ENCODE measurements at places on chromosomes 13 and 19.

DNA sequence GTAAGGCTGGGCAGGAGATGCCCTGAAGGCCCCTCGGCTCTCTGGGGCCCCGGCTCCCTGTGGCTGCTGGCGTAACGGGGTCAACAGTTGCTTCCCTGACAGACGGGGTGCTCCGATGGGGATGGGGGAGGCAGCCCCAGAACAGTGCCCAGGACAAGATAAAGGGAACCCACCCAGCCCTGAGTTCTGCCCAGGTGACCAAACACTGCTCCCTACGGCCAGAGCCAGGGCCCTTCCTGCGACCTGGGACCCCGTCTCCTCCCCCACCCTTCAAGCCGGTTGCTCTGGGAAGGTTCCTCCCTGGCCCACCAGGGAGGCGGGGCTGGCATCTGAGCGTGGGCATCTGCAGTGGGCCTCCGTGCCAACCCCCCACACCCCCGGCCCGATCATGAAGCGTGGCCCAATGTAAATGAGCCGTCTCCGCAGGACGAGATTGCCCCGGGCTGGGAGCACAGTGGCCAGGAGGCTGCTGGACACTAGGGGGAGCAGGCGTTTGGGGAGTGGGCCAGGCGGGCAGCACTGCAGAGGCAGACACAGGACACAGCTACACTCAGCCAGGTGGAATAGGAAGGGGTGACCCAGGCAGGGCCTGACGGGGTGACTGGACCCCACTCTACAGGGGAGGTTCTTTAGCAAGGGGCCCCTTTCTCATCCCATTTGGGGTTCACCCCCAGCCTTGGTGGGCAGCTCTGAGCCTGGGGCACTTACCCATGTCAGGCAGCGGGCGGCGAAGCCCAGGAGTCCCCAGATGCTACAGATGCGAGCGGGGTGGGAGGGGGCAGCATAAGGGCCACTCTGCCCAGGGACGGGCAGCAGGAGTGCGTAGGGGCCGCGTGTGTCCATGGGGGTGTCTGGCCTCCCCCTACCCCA lies 1.2 kb upstream of the NKPD1 start:
- DNase-seq = peak; percentile 74

- DNase-seq = no peak
These were observed 6.9 kb upstream of the OVOL3 start for GRCh38 chr19:36103842-36104552.

- DNase-seq = no peak
These were observed 37.7 kb upstream of the PDCD5 start for GRCh38 chr19:32543115-32543900.

- DNase-seq = no peak
These were observed 71.0 kb downstream of the ITGBL1 start for GRCh38 chr13:101523154-101524131.

- DNase-seq = no peak
These were observed 32.9 kb upstream of the GTF3A start for GRCh38 chr13:27391471-27391870.

GRCh38 chr13:27928805-27929753 lies 9.3 kb downstream of the PDX1 start:
- DNase-seq = no peak

GRCh38 chr13:113049521-113049941 lies 56.1 kb upstream of the F7 start:
- DNase-seq = no peak

All from BE2C (cell line).